ENCODE measurements at places on chromosomes 6 and 20. TPM values are rescaled to one million over a fixed set of nuclear protein-coding genes. Genes with fewer than 3 reads are reported as not detected.

- DNase-seq: no peak
Measured at GRCh38 chr6:150749091-150749670, 116.3 kb upstream of the MTHFD1L start.

DNA sequence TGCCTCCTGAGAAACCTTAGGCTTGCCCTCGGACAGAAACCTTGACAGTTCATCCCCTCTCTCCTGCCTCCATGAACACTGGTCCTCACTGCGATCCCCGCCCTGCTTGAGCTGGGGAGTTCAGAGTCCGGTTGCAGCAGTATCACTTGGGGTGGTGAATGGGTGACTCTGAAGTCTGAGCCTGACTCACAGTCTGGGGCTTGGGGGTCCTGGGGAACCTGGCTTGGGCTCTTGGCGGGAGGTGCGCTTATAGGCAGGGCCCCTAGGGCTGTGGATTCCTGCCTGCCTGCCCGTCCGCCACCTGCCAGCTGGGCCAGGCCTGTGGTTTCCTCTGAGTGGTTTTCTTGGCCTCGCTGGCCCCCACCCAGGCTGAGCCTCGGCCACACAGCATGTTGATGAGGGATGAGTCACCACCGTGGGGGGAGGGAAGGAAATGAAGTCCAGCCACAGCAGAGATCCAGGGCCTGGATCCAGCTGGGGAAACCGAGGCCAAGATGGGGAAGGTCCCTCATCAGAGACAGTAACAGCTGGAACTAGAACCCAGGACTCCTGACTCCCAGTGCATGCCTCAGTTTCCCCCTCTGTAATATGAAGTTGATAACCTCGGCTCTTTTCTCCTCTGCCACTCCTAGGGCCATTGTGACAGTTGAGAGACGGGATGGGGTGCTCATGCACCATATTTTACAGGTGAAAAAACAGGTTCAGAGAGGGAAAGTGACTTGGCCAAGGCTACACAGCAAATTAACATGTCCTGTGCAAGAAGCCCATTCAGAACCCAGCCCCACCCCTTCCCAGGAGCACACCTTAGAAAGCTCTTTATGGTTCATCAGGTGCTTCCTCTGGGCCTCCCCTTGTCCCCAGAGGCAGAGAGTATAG, 9.2 kb downstream of the FOXS1 start:
- no peak for DNase-seq

The PSORS1C1 gene
- total RNA-seq: not detected

The CASS4 gene
- total RNA-seq: 0.09 TPM

GRCh38 chr6:30396833-30397479, 52.0 kb downstream of the RPP21 start:
- peak; percentile 79 for DNase-seq

GRCh38 chr6:114523508-114523907, 180.7 kb upstream of the HS3ST5 start:
- DNase-seq: no peak

- DNase-seq: no peak
Measured at GRCh38 chr6:22445946-22446345, 123.4 kb upstream of the HDGFL1 start.

The EEF1A2 gene
- 11.8 TPM for total RNA-seq

- DNase-seq: no peak
Measured at GRCh38 chr6:5471637-5472398, 210.5 kb downstream of the FARS2 start.

DNA sequence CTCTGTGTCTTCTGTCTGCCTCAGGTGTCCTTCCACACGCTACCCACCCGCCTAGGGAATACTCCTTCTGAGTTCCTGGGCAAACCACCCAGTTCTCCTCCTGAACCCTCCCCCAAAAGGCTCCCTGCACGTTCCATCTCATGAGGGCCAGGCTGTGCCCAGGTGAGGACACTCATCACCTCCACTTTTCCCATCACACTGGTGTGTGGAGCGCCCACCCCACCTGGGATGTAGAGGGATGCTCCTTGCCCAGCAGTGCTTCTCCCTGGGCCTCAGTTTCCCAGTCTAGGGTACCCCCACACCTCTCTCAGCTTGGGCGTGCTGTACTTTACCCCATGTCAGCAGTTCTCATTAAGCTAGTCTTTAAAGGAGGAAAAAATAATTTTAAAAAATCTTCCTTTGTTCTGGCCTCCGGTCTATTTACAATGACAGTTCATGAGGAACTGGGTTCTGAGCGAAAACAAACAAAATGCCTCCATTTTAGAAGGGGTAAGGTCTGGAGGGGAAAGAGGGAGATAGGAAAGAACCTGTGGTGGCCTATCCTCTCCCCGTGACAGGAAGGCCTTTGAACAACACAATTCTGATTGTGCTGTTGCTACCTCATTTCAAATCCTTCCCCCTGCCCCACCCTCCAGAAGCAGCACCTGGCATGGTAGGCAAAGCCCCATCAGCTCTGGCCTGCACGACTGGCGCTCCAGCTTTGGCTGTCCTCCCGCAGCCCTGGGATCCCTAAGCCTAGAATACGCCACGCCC, 1.7 kb upstream of the C20orf203 start:
- DNase-seq: no peak

The RBBP8NL gene
- 14.4 TPM for total RNA-seq

- DNase-seq: no peak
Measured at GRCh38 chr6:128432394-128432793, 88.0 kb downstream of the PTPRK start.

DNA sequence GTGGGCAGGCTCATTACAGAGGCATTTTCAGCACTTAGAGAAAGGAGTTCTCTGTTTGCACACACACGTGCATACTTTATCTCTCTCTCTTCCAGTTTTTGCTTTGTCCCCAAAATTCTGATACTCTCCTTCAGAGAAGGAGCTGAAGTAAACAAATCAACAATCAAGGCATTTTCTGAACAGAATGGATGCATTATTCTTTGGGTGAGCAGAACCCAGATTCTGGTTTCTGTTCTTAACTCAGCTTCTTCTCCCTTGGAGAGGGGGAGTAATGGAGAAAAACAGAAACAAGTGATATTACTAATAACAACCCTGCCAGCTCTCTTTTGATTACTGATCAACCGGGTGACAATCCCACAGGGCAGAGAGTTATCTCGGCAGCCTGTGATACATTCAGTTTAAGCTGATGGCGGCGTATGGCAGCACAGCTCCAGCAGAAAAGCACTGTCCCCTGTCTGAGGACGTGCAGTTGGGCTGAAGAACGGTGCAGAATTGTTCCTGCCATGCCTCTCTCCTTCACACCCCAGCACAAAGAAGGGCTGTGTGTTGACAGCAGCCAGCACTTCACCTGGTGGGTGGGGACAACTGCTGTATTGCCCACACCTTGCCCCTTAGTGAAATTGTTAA, 47.3 kb upstream of the SASH1 start:
- DNase-seq: no peak

DNA sequence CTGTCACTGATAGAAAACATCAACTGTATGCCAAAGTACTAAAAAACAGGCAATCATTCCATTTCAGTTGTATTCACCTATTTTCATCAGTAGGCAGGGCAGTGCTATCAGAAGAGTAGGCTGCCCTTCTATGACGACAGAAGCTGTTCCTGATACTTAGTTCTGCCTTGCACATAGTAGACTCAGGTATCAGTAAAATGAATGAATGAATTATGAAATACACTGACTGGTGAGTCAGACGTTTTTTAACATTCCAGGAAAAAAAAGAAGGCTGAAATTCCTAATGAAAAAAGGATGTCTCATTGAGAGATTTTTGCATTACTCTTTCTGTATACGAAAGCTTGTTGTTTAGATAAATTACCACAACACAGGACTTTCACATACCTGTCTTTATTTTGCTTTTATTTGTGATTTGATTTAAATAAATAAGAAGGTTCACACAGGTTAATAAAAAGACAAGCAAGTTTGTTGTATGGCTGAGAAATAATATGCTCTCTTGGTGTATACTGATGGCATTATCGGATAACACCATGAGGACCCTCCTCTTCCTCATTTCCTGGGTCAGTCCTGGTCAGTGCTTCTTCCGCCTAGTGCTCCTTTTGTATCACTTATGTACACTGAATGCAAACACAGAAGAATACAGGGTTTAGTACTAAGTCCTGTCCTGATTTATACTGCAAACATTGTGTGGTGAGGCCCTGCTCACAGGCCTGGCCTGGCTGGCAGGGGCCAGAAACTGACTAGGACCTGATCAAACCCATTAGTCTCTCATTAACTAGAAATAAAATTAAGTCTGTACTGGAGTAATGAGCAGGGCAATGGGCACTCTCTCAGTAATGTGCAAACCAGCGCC, 39.4 kb upstream of the SPDEF start:
- no peak for DNase-seq

- DNase-seq: no peak
Measured at GRCh38 chr20:43176726-43177125, 13.0 kb downstream of the PTPRT start.

The PLA2G7 gene
- 0.93 TPM for total RNA-seq

DNA sequence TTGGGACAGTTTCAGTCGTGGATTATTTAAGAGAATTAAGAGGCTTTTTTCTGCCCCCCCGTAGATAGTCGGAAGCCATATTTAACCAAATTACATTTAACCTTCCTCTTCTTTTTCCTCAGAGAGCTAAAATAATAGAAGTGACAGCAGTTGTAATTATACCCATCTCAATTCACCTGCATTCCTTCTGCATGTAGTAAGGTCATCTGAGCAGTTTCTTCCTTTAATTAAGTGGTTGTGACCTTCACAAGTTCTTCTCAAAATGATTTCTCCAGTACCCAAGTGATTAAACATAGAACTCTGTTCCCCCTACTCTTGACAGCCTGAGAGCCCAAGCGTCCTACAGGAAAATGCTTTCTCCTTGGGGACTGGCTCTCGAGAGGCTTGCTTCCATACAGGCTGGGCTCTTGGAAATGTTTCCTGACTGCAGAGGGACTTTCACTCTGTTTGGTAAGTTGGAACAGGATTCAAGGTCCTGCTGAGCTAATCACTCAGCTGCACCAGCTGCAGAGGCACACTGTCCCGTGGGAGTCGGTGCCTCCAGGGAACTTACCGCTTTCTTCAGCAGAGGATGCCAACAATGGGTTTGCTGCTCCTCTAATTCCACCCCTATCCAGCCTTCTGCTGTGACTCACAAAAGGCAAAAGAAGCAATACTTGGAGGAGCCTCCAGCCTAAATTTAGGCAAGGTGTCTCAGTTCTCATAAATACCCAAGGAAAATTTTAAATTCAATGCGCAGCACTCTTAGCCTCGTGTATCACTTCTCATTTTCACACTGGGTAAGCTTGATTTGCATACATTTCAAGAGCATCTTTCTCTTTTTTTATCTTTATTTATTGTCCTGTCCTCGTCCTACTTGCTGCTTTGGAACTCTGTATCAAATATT, 414.9 kb downstream of the KIF16B start:
- no peak for DNase-seq

DNA sequence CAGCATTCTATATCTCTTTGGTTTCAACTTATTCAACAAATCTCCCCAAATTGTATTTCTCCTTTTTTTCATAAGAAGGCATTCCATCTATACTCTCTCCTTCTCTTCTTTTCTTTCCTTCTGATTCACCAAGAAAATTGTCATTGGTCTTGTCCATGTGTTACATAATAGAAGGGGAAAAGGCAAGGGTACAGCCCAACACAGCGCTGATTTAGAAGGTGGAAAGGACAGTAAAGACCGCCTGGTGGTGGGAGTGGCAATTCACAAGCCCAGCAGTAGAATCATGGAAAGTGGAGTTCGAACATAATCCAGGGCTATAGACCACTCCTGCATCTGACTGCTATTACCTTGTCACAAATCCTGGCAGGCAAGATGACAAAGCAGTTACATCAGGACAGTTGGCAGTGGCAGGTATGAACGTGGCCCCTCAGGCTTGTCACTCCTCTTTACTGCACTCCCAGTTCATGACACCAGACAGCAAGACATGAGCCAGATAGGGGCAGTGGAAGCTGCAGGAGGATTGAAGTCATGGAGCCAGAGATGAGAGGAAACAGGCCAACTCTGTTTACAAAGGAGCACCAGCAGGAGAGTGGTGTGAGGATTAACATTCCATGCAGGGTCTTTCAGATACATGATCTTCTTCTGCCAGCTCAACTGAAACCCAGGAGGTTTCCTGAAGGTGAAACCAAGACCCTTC, 2.1 kb upstream of the TNFAIP3 start:
- DNase-seq: no peak

- DNase-seq: no peak
Measured at GRCh38 chr6:79989641-79990040, 14.8 kb upstream of the TTK start.

The HLA-DOA gene
- 5.6 TPM for total RNA-seq

DNA sequence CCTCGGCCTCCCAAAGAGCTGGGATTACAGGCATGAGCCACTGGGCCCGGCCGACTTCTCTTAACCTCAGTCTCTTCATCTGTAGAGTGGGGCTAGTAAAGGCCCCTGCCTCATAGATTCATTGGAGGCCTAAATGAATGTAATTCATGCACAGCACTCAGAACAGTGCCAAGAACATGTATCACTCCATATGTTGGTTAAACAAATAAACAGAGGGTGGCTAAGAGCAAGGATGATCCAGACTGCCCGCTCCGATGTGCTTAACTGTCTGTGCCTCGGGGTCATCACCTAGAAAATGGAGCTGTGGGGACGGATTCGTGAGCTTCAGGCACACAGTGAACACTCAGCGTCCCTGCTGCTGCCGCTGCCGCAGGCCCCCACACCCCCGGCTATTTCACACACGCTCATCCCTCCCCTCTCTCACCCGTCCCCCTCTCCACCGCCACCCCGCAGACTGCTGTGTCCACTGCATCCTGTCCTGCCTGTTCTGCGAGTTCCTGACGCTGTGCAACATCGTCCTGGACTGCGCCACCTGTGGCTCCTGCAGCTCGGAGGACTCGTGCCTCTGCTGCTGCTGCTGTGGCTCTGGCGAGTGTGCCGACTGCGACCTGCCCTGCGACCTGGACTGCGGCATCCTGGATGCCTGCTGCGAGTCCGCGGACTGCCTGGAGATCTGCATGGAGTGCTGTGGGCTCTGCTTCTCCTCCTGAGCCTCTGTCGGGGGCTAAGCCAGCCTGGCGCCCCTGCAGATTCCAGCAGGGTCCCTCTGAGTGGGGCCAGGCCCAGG, 14.8 kb downstream of the MDFI start:
- no peak for DNase-seq

- DNase-seq: no peak
Measured at GRCh38 chr20:2005359-2005758, 11.5 kb upstream of the PDYN start.

The PAK5 gene
- 12.2 TPM for total RNA-seq

- DNase-seq: no peak
Measured at GRCh38 chr20:50138120-50138478, 15.4 kb downstream of the PEDS1 start.

DNA sequence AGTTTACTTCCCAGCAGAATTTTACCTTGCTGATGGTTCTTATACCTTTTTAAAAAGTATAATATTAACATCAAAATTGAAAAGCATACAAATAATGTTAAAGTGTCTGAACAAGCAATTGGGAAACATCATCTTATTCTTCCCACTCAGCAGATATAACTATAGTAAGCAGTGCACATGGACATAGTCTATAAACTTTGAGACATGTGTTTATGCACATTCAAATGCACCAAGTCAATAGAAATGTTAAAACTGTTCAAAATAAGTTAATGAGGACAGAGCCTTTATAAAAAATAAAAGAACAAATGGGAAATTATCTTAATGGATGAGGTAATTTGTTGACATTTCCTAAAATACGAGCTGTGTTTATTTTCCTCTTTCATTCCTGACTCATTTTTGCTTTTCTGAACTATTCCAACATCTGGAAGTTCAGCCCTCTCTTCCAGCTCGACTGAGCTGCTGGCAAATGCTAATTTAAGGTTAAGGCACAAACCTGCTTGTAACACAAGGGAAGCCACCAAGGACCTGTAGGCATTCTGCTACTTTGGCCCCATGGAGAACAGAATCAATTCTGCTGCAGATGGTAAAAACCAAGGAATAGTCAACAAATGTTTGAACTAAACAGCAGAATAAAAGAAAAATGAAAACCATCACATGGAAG, 110.3 kb upstream of the MAP3K4 start:
- no peak for DNase-seq

GRCh38 chr20:40476461-40476860, 212.6 kb downstream of the MAFB start:
- no peak for DNase-seq

The LST1 gene
- total RNA-seq: not detected

Measured in progenitor cell of endocrine pancreas (in vitro differentiated cells).